ENCODE measurements at places on chromosomes 4 and X.

- DNase-seq: peak; percentile 2
These were observed 216.3 kb upstream of the BCOR start for GRCh38 chrX:40314070-40314469.

GRCh38 chr4:104967034-104967401, 179.7 kb upstream of the TET2 start:
- peak; percentile 25 for DNase-seq

- DNase-seq: no peak
These were observed 20.8 kb upstream of the MANBA start for GRCh38 chr4:102781570-102781969.

DNA sequence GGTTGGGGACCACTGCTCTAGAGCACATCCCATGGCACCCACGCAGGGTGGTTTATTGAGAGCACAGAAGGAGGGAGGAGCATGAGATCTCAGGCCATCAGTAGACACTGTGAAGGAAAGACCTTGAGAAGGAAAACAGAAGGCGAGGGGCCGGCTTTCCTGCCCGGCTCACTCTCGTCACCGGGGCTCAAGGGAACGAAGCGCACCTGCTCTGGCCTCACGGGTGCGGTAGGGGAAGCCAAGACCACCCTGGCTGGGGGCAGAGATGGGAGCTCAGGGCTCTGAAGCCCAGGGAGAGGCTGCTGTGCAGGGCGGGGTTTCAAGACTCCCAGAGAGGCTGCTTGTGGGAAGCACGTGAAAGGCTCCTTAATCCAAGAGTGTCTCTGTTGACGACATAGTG, 105.9 kb downstream of the TNIP2 start:
- no peak for DNase-seq

DNA sequence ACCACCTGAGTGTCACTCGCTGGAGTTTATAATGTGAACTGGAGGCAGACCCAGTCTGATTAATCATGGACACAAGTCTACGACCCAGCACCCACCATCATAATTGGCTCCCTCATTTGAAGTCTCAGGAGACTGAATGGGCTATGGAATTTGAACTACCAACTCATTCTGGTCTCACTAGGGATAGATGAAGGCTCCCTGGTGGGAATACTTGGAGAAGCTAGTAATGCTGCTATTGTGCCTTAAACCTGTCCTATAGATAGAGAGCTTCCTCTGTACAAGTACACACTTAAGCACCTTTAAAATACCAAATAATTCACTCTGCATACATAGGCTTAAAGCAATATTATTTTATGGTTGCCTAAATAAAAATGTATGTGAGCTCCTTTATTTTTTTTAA, 90.8 kb upstream of the SMARCAD1 start:
- no peak for DNase-seq

DNA sequence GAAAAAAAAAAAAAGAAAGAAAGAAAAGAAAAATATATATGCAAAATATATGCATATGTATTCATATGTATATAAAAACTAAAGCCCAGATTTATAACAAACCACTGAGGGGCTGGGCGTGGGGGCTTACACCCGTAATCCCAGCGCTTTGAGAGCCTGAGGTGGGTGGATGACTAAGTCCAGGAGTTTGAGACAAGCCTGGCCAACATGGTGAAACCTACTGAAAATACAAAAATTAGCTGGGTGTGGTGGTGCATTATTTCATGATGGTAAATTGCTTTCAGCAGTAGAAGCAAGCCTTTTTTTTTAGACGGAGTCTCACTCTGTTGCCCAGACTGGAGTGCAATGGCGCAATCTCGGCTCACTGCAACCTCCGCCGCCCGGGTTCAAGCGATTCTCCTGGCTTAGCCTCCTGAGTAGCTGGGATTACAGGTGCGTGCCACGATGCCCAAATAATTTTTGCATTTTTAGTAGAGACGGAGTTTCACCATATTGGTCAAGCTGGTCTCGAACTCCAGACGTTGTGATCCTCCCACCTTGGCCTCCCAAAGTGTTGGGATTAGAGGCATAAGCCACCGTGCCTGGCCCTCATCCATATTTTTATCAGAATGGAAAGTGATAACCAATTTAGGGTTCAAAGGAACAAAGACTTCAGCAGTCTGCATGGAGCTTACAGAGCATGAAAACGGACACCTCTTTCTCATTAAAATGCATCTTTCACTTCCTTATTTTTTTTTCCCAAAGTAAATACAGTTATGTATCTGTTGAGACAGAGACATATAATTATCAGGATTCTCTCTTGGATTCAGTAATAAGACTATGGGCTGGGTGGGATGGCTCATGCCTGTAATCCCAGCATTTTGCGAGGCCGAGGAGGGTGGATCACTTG, 27.7 kb upstream of the MOB1B start:
- peak; percentile 7 for DNase-seq

GRCh38 chrX:150157291-150157690, 205.8 kb upstream of the MAMLD1 start:
- DNase-seq: no peak

DNA sequence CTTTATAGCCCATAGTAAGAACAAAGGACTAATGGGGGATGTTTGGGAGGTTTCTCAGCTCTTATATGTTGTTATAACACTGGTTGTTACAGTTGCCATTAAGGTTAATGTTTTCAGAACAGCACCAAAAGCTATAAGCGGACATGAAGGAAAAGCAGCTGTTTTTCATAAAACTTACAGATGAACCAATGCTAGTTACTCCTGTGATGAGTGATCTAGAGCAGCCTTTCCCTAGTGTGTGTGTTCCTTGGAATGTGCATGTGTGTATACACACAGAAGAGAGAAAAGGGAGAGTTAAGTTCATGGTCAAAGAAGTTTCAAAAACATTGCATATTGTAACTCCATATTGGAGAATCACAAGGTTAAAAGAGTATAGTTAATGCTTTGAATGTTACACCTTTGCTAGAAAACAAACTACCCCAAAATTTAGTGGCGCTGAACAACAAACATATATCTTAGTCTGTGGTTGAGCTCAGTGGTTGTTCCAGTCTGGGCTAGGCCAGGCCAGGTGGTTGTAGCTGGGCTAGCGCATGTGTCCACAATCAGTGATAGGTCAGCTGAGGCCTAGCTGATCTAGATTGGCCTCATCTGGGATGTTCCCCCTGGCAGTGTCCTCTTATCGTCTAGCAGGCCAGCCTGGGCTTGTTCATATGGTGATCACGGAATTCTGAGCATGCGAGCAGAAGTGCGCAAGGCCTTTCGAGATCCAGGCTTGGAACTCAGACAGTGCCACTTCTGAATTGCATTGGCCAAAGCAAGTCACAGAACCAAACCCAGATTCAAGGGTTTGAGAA, 151.0 kb downstream of the NHS start:
- DNase-seq: no peak

- DNase-seq: no peak
These were observed 7.2 kb upstream of the DDX60L start for GRCh38 chr4:168487282-168488035.

DNA sequence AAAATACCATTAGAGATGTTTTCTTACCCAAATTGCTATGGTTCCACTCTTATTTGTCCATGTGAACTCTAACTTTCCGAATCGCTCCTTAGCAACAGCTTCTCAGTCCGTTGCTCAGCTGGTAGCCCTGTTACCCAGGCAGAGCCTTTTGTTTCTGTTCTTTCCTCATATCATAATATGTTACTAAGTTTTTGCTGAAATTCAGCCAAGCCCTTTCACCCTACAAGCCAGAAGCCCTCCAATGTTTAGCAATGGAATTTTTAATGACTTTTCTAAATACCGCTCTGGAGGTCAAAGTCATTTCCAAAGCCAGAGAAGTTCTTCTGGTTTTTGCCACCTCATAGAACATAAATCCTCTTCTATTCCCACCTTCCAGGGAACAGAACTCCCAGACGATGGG, 1029.5 kb downstream of the C4orf33 start:
- no peak for DNase-seq

GRCh38 chr4:140233791-140234696, 80.1 kb upstream of the MAML3 start:
- no peak for DNase-seq

DNA sequence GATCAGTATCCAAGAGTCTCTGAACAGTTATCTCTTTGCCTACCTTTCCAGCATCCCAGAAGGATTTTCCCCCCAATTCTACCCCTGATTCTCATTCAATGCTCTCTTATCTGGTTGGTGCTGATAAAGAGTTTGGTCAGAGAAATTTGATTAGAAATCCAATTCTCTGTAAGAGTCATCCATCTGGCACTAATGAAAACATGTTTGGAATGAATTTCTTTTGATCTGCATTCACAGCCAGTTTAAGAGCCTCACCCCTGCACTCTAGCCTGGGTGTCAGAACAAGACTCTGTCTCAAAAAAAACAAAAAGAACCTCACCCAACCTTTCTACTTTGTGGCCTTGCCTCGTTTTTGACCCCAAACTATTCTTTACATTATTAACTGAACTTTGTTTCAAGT, 122.1 kb downstream of the MANBA start:
- DNase-seq: no peak

DNA sequence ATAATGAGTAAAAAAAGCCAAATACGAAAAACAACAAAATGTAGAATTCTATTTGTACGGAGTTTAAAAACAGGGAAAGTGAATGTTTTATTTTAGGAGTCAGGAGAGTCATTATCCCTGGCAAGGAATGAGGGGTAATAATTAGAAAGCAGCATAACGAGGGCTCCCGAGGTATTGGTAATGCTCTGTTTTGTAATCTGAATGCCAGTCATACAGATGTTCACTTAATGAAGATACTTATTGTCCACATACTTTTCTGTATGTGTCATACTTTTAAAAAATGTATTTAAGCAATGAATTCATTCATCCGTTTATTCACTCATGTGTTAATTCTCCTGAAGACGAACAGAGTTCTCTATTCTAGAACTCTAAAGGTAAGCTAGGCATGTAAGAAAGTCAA, 87.8 kb upstream of the BMP2K start:
- DNase-seq: no peak

DNA sequence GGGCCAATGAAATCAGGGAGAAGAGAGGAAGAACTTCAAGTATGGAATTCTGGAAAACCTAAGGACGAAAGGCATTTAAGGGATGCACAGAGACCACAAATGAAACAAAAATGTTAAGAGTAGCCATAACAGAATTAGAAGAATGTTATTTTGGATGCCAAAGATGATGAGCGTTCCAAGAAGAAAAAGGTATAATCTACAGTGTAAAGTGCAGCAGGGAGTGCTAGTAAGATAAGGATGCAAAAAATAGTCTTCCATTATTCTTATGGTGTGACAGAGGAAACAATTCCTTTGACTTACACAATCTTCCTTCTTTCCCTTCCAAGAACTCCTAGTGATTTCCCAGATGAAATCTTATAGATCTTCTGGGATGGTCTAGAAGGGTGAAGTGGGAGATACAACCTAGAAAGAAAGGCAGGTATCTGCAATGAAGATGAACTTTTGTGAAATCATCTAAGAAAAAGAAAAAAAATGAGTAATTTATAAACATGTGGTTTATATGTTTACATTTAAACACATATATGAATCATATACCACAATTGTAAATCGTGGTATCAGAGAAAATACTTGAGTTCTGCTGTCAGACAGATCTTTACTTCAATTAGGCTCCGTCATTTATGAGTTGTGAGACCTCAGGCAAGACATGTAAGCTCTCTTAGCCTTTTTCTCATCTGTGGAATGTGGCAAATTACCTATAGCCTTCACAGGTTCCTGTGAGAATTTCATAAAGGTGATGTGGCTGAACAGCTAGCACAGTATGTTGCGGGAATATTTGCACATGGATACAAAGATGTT, 8.1 kb downstream of the MORF4L2 start:
- DNase-seq: no peak

GRCh38 chr4:111954550-111954949, 190.7 kb upstream of the FAM241A start:
- no peak for DNase-seq

DNA sequence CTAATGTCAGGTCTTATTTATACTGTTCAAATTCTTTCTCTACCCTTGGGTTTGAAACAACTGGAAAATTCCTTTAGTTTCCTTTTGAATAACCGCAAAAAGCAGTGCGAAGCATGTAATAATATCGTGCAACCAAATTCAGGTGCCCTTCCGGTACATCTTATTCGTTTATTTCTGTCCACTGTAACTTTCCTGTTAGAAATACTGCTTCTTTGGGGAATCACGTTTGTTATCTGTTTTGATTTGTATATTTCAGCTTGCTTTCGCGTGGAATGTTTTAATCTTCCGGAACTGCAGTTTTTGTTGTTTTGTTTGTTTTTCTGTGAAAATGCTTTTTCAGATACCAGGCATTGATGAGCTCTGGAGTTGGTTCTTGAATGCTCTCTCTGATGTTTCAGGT, 85.7 kb upstream of the HPRT1 start:
- no peak for DNase-seq

- no peak for DNase-seq
These were observed 27.9 kb upstream of the SPP1 start for GRCh38 chr4:87947381-87948160.

GRCh38 chrX:20487227-20487626, 220.5 kb upstream of the RPS6KA3 start:
- DNase-seq: peak; percentile 41

GRCh38 chr4:20992002-20992401, 291.7 kb downstream of the PACRGL start:
- DNase-seq: no peak

GRCh38 chr4:55722132-55722531, 86.0 kb upstream of the NMU start:
- DNase-seq: no peak

GRCh38 chrX:11530621-11531020, 135.1 kb downstream of the ARHGAP6 start:
- no peak for DNase-seq

GRCh38 chrX:843306-843705, 212.7 kb downstream of the SHOX start:
- DNase-seq: no peak

- no peak for DNase-seq
These were observed 59.6 kb upstream of the RASSF6 start for GRCh38 chr4:73679836-73680235.

DNA sequence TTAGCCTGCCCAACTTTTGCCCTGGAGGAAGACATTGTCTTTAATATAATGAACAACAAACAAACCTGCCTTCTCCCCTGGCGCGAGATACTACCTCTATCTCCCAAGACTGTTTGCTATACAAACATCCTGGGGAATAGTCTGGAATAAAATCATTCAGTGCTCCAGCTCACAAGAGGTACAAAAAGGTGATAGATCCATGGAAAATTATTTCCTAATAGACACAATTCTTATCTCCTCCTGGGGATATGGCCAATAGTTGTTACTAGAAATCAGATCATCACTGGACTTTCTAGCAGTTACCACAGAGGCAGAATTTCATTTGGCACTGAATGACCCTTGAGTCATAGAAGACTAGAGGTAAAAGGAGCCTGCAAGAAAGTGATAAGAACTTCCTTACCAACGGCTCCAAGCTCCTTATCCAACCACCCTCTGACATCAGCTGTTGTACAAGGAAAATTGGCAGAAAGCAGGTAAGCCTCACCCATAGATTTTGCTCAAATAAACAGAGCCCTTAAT, 38.1 kb downstream of the MID1 start:
- DNase-seq: no peak

Data from suppressor macrophage treated with lipopolysaccharide for 4 hours (primary cell).